Colonic mucosa (tissue), 4 donors: ENCODE measurements at places on chromosomes 11 and 22. TPM values are rescaled to one million over a fixed set of nuclear protein-coding genes. Genes with fewer than 3 reads are reported as not detected.

- DNase-seq: no peak
- H3K27ac ChIP-seq: no peak overlapping the region
- H3K27me3 ChIP-seq: no peaks in the 10 kb centered on the region
- no peaks in the 10 kb centered on the region for H3K36me3 ChIP-seq
Measured at GRCh38 chr11:35905646-35906276, 38.1 kb upstream of the LDLRAD3 start.

Gene MRPL49
- 60.7 TPM for total RNA-seq

GRCh38 chr22:31844941-31845340, 91.1 kb downstream of the DEPDC5 start:
- no peaks in the 10 kb centered on the region for H3K27me3 ChIP-seq
- DNase-seq: no peak
- no peaks in the 10 kb centered on the region for H3K4me1 ChIP-seq
- H3K27ac ChIP-seq: no peak overlapping the region
- H3K4me3 ChIP-seq: no peak overlapping the region
- H3K36me3 ChIP-seq: peaks cover 8% of the 10 kb centered on the region

Gene DLG2
- total RNA-seq: 1.4 TPM

Gene TTC36
- 0.35 TPM for total RNA-seq
